ENCODE measurements at places on chromosomes 4 and X.
A peak's percentile ranks its signal among the peaks of the same experiment; 100 is the strongest.

- peak; percentile 3 for DNase-seq
Observed at GRCh38 chrX:119784747-119785446, 6.5 kb downstream of the RPL39 start.

- peak; percentile 10 for DNase-seq
Observed at GRCh38 chr4:99088023-99088449, 552 bp downstream of the ADH5 start.

DNA sequence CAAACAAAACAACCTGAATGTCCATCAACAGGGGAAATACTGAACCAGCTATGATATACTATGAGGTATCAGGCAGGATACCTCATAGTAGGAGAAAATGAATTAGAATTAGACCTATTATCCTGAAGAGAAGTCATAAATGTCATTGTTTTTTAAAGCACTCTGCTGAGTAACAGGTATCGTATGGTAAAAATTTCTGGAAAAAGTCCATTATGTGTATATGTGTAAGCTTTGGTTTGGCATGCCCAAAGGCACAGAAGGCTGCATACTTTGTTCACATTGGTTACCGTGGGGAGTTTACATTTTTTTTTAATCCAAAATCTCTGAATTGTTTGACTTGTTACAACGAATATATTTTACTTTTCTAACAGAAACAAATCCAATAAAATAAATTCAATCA is 70.5 kb downstream of the RPS3A start:
- no peak for DNase-seq

DNA sequence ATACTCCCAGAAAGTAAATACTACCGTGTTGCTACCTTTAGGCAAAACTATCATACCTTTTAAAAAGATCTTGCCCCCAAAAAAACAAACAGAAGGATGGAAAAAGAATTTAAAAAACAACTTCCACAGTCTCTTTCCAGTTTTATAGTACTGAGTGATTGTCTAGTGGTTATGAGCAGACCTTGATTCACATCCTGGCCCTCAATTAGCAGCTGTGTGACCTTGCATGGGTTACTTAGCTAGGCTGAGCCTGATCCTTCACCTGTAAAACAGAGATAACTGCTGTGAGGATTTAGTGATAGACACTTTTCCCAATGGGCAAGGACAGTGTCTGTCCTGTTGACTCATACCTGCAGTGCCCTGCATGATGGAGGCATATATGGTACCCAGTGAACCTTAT is 49.0 kb downstream of the SMAD1 start:
- no peak for DNase-seq

- no peak for DNase-seq
Observed at GRCh38 chr4:146063143-146063542, 112.4 kb upstream of the LSM6 start.

GRCh38 chr4:183611210-183611830 is 47.7 kb downstream of the RWDD4 start:
- no peak for DNase-seq

DNA sequence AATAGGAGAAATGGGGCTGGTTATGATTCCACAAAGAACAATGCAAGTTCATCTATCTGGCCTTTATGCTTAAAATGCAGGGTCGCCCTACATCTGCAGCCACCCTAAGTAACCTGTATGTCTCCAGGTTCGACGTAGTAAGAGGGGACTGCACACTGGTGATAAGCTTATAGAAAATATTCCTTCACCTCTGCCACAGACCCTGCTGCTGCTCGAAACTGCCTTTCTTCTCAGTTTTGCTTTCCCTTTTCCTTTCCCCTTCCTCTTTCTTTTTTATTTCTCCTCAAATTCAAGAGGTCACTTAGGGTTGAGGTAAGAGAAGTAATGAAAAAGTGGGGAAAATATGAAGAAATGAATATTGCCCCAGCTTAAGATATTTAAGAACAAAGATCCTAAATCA is 123.5 kb downstream of the DCHS2 start:
- no peak for DNase-seq

- no peak for DNase-seq
Observed at GRCh38 chr4:57200799-57201327, 90.7 kb upstream of the IGFBP7 start.

All from NCI-H1694 (cell line).